Lower leg skin (tissue), 4 donors: ENCODE measurements at places on chromosomes 1 and 21. TPM values are rescaled to one million over a fixed set of nuclear protein-coding genes. Genes with fewer than 3 reads are reported as not detected.

DNA sequence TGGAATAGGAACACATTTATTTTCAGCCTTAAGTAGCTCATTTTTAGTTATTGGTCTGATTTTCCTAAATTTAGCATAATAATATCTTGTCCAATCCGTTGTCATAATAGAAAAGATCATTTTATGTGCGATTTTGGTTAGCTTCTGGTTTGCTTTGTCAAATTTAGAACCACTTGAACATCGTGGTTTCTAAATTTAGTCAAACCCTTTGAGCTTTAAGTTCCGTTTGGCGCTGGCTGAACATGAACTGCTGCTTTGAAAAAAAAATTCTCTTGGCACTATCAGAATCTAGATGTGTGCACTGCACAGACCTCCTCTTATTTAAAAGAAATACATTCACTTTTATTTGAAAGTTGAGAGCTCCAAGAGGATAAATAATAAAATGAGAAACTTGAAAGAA lies 370.6 kb downstream of the PTPRC start:
- DNase-seq, result no peak

- DNase-seq, result no peak
Measured at GRCh38 chr1:116292929-116293725, 79.9 kb upstream of the ATP1A1 start.

GRCh38 chr1:172003766-172004530 lies 162.7 kb downstream of the DNM3 start:
- DNase-seq, result no peak

S100A7 gene
- total RNA-seq, result 23.2 TPM
